RPMI7951 (cell line): ENCODE measurements at places on chromosomes 7 and 10. TPM values are rescaled to one million over a fixed set of nuclear protein-coding genes. Genes with fewer than 3 reads are reported as not detected.

EPO gene
- total RNA-seq = not detected in 2 replicates

KCND2 gene
- not detected in 2 replicates for total RNA-seq

HOXA11 gene
- total RNA-seq = 1.4 and 1.9 TPM in 2 replicates

C10orf143 gene
- total RNA-seq = 0.24 TPM in 1 of 2 replicates, not detected in the other

GPR26 gene
- total RNA-seq = under 0.01 TPM in 2 replicates

VPS37D gene
- 2.0 and 2.1 TPM in 2 replicates for total RNA-seq

MYL10 gene
- 0.20 TPM in 1 of 2 replicates, not detected in the other for total RNA-seq

CALY gene
- not detected in 2 replicates for total RNA-seq

GDF10 gene
- total RNA-seq = not detected in 2 replicates

ABHD11 gene
- total RNA-seq = 19.8 and 20.7 TPM in 2 replicates

MYOZ1 gene
- total RNA-seq = not detected in 2 replicates

SFRP5 gene
- not detected in 2 replicates for total RNA-seq

LIPN gene
- not detected in 2 replicates for total RNA-seq

SPDYE2B gene
- total RNA-seq = not detected in 2 replicates

IL2RA gene
- total RNA-seq = not detected in 2 replicates

FGFBP3 gene
- 0.12 and 0.20 TPM in 2 replicates for total RNA-seq

VAX1 gene
- total RNA-seq = not detected in 2 replicates

STAMBPL1 gene
- 38.7 and 41.3 TPM in 2 replicates for total RNA-seq

MALRD1 gene
- total RNA-seq = not detected in 2 replicates

ABCB1 gene
- total RNA-seq = under 0.01 and 0.68 TPM in 2 replicates

NFE2L3 gene
- 53.7 and 60.3 TPM in 2 replicates for total RNA-seq

KIF5B gene
- total RNA-seq = 190 and 214 TPM in 2 replicates

DAGLB gene
- 13.0 and 19.4 TPM in 2 replicates for total RNA-seq

AIFM2 gene
- total RNA-seq = 7.0 and 8.1 TPM in 2 replicates

ITPRID1 gene
- not detected in 2 replicates for total RNA-seq

WNT8B gene
- not detected in 2 replicates for total RNA-seq

DGKB gene
- not detected in 2 replicates for total RNA-seq

LRRTM3 gene
- total RNA-seq = not detected in 2 replicates

STOX1 gene
- 0.96 and 1.2 TPM in 2 replicates for total RNA-seq

LIPJ gene
- under 0.01 and 0.12 TPM in 2 replicates for total RNA-seq

OPN4 gene
- total RNA-seq = not detected in 2 replicates

LRGUK gene
- under 0.01 and 0.24 TPM in 2 replicates for total RNA-seq

TUBAL3 gene
- 1.2 and 1.4 TPM in 2 replicates for total RNA-seq

CALHM3 gene
- 6.8 and 8.2 TPM in 2 replicates for total RNA-seq

CALN1 gene
- total RNA-seq = not detected in 2 replicates

PON1 gene
- not detected in 2 replicates for total RNA-seq

OR6B1 gene
- total RNA-seq = not detected in 2 replicates

SLC26A5 gene
- total RNA-seq = not detected in 2 replicates

FAM149B1 gene
- 13.2 and 13.6 TPM in 2 replicates for total RNA-seq

PPP1R9A gene
- under 0.01 and 0.12 TPM in 2 replicates for total RNA-seq

PTPN20 gene
- total RNA-seq = 2.1 and 4.9 TPM in 2 replicates

C10orf62 gene
- total RNA-seq = 0.10 TPM in 1 of 2 replicates, not detected in the other

RAB19 gene
- not detected in 2 replicates for total RNA-seq

MEPCE gene
- 22.2 and 22.5 TPM in 2 replicates for total RNA-seq

PNLIPRP2 gene
- total RNA-seq = not detected in 2 replicates

OPN1SW gene
- not detected in 2 replicates for total RNA-seq

LBX1 gene
- total RNA-seq = not detected in 2 replicates

PLAU gene
- 173 and 188 TPM in 2 replicates for total RNA-seq

GCK gene
- 2.4 and 2.6 TPM in 2 replicates for total RNA-seq

IL6 gene
- 11.4 and 14.3 TPM in 2 replicates for total RNA-seq
